ENCODE measurements at places on chromosomes 6 and 20.

- no peak for DNase-seq
These were observed 14.4 kb downstream of the GSS start for GRCh38 chr20:34941226-34941625.

- no peak for DNase-seq
These were observed 46.4 kb downstream of the SASH1 start for GRCh38 chr6:148389086-148389485.

- no peak for DNase-seq
These were observed 64.9 kb downstream of the MAP3K4 start for GRCh38 chr6:161056451-161056850.

- no peak for DNase-seq
These were observed 76.5 kb upstream of the ADGRF1 start for GRCh38 chr6:47118611-47119010.

GRCh38 chr6:113315165-113315564, 542.0 kb upstream of the MARCKS start:
- DNase-seq, result no peak

DNA sequence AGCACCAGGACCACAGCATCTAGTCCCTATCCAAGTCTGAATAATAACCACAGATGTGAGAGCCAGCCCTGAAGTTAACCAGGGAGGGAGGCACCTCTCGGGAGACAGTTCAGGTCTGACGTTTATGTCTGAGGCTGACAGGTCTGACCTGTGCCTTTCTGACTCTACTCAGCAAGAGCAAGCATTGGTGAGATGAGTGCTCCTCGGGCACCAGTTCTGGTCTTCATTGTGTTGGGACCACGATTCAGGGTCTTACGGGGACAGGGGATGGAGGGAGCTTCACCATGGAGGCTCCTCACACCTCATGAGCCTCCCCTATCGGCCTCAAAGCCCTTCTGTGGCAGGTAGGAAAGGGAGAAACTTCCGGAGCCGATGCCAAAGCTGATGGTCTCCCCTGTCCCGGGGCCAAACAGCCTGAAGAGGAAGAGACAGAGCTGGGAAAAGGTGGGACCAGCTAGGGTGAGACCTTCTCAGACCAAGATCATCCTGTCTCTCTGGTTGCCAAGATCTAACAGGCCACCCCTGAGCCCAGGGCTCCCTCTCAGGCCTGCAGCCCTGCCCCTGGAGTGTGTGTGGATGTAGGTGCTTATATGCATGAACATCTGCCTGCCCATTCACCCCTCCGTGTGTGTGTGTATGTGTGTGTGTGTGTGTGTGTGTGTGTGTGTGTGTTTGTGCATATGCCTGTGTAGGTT, 170.5 kb downstream of the VEGFA start:
- no peak for DNase-seq

- DNase-seq, result no peak
These were observed 50.7 kb downstream of the CTCFL start for GRCh38 chr20:57474205-57474604.

- no peak for DNase-seq
These were observed 16.7 kb downstream of the SLC13A3 start for GRCh38 chr20:46634528-46634927.

- DNase-seq, result no peak
These were observed 45.3 kb upstream of the STXBP5 start for GRCh38 chr6:147158881-147159280.

Measured in T-helper 1 cell (primary cell).